Thyroid gland (tissue), 4 donors: ENCODE measurements at places on chromosomes 1 and 21. TPM values are rescaled to one million over a fixed set of nuclear protein-coding genes. Genes with fewer than 3 reads are reported as not detected.

DNA sequence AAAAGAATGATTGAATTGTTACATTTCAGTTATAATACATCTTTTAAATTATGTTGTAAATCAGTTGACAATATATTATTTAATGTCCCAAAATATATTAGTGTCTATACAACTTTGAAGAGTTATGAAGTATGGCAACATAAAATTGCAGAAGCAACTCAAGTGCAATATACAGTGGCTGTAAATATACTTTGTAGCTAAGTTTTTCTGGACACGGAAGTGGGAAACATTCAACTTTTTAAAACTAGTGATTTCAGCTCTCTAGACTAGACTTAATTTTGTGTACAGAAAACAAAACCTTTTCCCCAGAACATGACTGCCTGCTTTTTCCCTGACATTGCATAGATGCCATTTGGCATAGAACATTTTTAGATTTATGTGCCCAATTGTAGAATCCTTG is 29.5 kb upstream of the ABCG1 start:
- DNase-seq, result no peak

DNA sequence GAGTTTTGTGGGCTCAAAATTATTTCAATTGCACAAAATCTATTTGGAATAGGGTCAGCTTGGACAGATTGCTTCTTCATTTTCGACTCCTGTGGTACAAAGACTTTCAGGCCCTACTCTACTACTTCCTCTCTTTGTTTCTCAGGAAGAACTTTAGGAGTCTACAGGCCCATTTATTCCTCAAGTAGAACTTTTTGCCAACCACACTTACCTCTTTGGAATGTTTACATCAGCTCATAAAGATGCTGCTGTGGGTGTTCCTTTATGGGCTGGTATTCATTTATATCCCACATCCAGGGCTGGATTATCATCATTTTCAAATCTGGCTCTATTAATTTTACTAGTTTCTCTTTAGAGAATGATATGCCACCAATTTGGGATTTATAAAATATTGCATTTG is 46.3 kb upstream of the TNFSF18 start:
- DNase-seq, result no peak

GRCh38 chr1:157202331-157202730 is 64.1 kb upstream of the ETV3 start:
- DNase-seq, result no peak

GRCh38 chr1:154453161-154453560 is 48.0 kb downstream of the IL6R start:
- no peak for DNase-seq

- no peak for DNase-seq
These were observed 18.4 kb upstream of the SPATC1L start for GRCh38 chr21:46202592-46203202.

DNA sequence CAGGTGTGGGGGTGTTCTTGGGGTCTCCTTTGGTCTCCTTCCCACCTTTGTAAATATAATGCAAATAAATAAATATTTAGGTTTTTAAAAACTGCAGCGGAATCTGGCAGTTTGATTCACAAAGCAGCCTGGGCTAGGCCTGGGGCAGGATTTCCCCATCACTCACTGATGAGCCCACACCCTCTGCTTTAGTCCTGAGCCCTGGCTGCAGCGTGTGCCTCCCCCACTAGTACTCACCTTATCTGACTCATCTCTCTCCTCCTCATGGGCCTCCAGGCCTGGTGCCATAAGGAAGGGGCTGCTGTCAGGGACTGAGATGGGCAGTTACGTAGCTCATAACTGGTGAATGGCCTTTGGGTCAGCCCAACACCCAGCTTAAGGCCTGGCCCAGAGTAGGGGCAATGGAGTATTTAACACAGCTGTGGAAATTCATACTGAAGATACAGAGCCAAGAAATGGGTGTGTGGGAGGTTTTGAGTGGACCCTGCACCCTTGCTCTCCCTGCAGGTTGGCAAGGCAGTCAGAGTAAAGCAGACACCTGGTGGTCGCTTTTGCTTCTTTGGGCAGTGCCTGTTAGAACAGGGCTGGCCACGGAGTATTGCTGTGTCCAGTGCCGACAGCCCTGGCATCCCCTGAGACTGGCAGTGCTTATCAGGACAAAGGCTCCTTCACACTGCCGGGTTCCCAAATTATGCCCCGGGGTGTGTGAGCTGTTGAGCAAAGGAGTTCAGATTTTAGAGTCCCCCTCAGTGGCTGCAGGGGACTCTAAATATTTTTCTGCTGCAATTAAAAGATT is 39.7 kb downstream of the AZIN2 start:
- no peak for DNase-seq

GRCh38 chr1:98870959-98871903 is 133.4 kb downstream of the PLPPR5 start:
- no peak for DNase-seq

DNA sequence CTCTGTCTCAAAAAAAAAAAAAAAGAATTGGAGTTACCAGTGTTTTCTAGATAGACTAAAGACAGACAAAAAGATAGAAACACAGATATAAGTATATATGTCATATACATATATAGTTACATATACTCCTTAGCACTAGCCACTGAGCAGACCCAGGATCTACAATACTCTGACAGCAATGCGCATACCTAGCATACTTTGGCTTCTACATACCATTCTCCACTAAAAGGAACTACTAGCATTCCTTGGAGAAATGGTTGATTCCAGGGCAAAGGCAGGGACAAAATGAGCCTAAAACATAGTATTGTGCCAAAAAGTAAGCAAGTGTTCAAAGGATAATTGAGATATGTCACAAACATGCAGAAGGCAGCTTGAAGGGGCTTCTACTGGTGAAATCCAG is 22.7 kb downstream of the SYNJ1 start:
- no peak for DNase-seq

Gene ARHGEF10L
- 52.2 TPM for total RNA-seq

Gene BCAN
- 0.54 TPM for total RNA-seq

Gene VANGL2
- 5.8 TPM for total RNA-seq

Gene GREM2
- 0.22 TPM for total RNA-seq

Gene SSR2
- 148 TPM for total RNA-seq

Gene FAM163A
- total RNA-seq, result not detected
